ENCODE measurements at places on chromosomes 3 and 15.
A peak's percentile ranks its signal among the peaks of the same experiment; 100 is the strongest.

GRCh38 chr3:58332575-58333188, at the start of gene PXK:
Gene PXK (plus strand): TSS chr3:58332892. CDS start chr3:58332989, 97 bp downstream.
- peak; percentile 83 for DNase-seq

- DNase-seq = peak; percentile 48
These were observed 76.6 kb downstream of the EDEM1 start for GRCh38 chr3:5264093-5264600.

DNA sequence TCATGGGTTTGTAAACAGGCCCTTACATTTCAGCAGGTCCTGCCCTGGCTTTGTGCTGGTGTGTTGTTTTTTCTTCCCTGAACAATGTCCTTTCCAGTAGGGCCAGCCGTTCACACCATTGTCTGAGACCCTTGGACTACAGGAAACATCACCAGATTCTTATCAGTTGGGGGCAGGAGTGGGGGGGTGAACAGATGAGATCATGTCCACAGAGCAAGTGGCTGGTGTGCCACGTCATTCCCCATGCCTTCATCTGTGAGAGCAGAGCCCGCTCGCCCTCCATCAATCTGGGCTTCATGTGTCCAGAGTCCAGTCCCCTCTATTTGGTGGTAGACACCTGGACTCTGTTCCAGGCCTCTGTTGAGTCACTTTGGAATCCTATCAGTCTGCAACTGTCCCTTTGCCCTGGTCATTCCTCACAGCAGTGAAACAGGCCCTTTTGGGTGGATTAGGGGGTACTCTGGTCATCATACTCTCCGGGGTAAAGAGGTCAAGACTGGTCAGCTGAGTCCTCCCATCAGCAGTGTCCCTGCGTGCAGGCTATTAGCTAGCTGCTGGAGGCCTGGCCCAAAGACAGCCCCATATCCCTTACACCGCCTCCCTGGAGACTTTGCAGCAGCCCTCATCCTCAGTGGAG, 15.0 kb downstream of the SEMA3G start:
- no peak for DNase-seq

DNA sequence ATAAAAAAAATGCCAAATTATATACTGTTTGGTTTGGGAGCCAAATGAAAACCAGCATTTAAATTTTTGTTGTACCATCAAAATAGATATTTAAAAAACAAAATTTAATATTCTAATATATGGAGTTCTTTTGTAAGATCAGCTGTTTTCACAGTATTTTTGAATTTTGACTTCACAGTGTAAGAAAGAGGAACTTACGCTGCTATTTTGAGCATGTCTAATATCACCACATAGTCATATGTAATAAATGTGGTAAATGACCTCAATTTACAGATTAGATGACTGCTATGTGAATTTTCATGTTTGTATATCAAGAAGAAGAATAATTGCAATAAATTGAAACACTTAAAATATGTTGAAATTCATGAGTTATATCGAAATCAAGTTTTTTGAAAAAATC, 189.6 kb downstream of the ARRDC4 start:
- DNase-seq = no peak

GRCh38 chr3:119849126-119849525, 67.2 kb downstream of the NR1I2 start:
- no peak for DNase-seq

DNA sequence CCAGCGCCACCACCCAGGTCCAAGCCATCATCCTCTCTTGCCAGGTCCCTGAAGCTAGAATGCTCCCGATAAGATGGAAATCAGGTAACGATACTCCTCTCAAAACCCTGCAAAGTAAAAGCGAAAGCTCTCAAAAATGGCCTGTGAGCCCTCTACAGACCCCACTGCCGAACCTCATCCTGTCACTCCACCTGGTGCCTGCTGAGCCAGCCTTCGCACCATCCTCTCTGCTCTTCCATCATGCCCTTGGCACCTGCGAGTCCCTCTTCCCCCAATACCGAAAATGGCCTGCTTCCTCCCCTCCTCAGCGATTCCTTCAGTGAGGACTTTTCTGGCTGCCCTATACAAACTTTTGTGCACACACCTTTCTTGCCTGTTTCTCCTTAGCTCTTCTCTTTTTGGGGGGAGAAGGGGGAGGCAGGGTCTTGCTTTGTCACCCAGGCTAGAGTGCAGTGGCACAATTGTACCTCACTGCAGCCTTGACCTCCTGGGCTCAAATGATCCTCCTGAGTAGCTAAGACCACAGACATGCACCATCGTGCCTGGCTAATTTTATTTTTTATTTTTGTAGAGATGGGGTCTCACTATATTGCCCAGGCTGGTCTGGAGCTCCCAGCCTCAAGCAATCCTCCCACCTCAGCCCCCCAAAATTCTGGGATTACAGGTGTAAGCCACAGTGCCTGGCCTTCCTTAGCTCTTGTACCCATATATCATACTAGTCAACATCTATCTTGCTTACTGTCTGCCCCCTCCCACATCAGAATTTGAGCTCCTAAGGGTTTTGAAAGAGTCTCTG, 3.0 kb downstream of the IDH2 start:
- DNase-seq = no peak

GRCh38 chr3:157087373-157087772, 72.6 kb downstream of the CCNL1 start:
- peak; percentile 49 for DNase-seq

GRCh38 chr3:196311-197148, at the start of gene CHL1:
Gene CHL1 (plus strand): TSS chr3:196763. CDS start chr3:319777, 123,014 bp downstream.
- no peak for DNase-seq

- peak; percentile 5 for DNase-seq
These were observed 624.5 kb upstream of the SGO1 start for GRCh38 chr3:20810555-20810954.

- no peak for DNase-seq
These were observed 12.2 kb downstream of the SELENOS start for GRCh38 chr15:101264911-101265641.

DNA sequence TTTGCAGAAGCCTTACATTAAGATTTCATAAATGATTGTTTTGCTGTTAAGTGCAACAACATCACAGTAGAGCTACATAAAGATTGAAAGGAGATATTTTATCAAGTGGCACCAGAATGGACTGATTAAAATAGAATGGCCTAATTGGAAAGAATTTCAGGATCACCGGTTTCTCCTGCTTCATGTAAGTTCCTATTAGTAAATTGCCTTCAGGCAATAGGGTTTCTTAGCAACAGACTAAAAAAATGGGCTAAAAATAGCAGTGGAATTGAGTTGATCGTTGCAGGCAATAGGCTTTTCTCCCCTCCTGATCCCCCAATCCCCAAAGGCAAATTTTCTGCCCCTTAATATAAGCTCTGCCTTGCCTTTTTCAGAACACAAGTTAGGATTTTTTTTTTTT, 917 bp downstream of the LNP1 start:
- DNase-seq = peak; percentile 56
